Cerebellar nuclear complex (tissue), 1 donor: ENCODE measurements at places on chromosomes 2 and 18.

GRCh38 chr2:232363784-232364615, 14.6 kb upstream of the ALPP start:
- DNase-seq: no peak

GRCh38 chr2:60899892-60900249, 18.5 kb downstream of the REL start:
- DNase-seq: no peak

GRCh38 chr2:69251943-69252342, 135.1 kb downstream of the GFPT1 start:
- DNase-seq: no peak

- DNase-seq: no peak
Observed at GRCh38 chr2:102578376-102578775, 41.0 kb upstream of the SLC9A2 start.

- DNase-seq: no peak
Observed at GRCh38 chr2:145752091-145752806, 1232.3 kb upstream of the ZEB2 start.
